Smooth muscle cell of the brain vasculature (primary cell): ENCODE measurements at places on chromosomes 16 and 17.
A peak's percentile ranks its signal among the peaks of the same experiment; 100 is the strongest.

- DNase-seq, result no peak
These were observed 41.6 kb downstream of the USP10 start for GRCh38 chr16:84741340-84741830.

DNA sequence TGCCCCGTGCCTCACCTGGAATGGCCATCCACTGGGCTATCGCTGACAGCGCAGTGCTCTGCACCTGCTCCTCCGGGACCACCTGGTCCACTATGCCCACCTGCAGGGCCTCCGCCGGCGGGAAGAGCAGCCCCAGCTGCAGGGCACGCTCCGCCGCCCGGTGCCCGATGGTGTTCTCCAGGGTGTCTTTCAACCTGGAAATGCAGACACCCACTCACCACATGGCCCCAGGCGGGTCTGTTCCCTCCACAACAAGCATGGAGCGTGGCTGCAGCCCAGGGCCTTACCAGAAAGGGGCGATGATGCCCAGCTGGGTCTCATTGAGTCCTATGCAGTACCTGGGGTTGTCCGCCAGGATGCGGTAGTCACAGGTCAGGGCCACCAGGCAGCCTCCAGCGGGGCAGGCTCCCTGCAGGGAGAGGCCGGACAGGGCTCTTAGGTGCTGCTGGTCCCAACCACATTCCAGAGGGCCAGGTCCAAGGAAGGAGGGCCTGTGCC lies 6.8 kb downstream of the DNASE1L2 start:
- DNase-seq, result no peak

- no peak for DNase-seq
These were observed 3.3 kb upstream of the CES1 start for GRCh38 chr16:55836158-55836611.

- DNase-seq, result peak; percentile 32
These were observed 119.6 kb downstream of the SPAG9 start for GRCh38 chr17:51000835-51001638.

- no peak for DNase-seq
These were observed 21.9 kb upstream of the GPRC5C start for GRCh38 chr17:74410001-74410443.

- DNase-seq, result peak; percentile 55
These were observed 43.3 kb downstream of the WWOX start for GRCh38 chr16:78142788-78143187.

GRCh38 chr16:19837984-19838707 lies 46.5 kb downstream of the GPRC5B start:
- no peak for DNase-seq

GRCh38 chr17:81322271-81323082 lies 27.4 kb upstream of the SLC38A10 start:
- no peak for DNase-seq

GRCh38 chr16:26567356-26567755 lies 499.4 kb upstream of the C16orf82 start:
- DNase-seq, result no peak

DNA sequence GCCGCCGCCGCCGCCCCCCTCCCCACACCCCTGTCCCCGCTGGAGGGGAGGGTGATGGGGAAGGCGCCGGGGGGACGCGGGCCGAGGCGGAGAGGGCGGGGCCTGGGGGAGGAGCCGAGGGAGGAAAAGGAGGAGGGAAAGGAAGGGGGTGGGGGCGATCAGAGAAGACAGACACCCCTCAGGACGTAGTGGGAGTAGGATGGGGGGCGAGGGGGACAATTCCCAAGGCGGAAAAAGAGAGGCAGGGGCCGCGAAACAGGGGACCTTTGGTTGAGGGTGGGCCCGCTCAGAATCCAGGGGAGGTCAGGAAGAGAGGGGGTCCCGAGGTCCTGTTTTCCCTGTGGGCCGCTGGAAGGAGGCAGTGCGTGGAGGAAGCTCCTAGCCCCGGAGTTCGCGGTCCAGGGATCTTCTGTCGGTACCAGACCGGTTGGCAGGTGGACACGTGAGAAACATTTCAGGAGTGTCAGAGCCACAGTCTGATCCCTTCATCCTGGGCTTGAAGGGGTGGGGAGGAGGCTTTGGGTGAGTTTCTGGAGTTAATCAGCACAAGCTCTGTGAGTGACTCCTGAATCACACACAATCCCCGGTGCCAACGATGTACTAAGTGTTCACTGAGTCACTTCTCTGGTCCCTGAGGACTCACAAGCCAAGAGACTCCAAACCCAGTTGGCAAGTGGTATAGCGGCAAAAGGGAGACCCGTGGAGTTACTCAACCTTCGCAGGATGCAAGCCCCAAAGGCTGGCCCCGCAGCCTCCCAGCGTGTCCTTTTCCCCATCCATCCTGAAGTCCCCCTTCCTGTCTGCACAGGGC lies at the start of gene XYLT1:
Gene XYLT1 (minus strand): TSS at position 53 of the 811 bp plus-strand sequence. CDS start 164 bp downstream, outside the sequence.
- DNase-seq, result no peak
